ENCODE measurements at places on chromosomes 16 and 17. TPM values are rescaled to one million over a fixed set of nuclear protein-coding genes. Genes with fewer than 3 reads are reported as not detected.

The TPSAB1 gene
- not detected for total RNA-seq

The WFDC1 gene
- total RNA-seq: not detected

The TEKT3 gene
- total RNA-seq: 0.10 TPM

The TEX14 gene
- total RNA-seq: 0.33 TPM

Measured in A549 treated with AZD2906 at 1 μM for 4 hours (cell line).